ENCODE measurements at places on chromosomes 6 and 20.

- no peak for DNase-seq
Measured at GRCh38 chr20:14113416-14113815, 118.1 kb downstream of the MACROD2 start.

DNA sequence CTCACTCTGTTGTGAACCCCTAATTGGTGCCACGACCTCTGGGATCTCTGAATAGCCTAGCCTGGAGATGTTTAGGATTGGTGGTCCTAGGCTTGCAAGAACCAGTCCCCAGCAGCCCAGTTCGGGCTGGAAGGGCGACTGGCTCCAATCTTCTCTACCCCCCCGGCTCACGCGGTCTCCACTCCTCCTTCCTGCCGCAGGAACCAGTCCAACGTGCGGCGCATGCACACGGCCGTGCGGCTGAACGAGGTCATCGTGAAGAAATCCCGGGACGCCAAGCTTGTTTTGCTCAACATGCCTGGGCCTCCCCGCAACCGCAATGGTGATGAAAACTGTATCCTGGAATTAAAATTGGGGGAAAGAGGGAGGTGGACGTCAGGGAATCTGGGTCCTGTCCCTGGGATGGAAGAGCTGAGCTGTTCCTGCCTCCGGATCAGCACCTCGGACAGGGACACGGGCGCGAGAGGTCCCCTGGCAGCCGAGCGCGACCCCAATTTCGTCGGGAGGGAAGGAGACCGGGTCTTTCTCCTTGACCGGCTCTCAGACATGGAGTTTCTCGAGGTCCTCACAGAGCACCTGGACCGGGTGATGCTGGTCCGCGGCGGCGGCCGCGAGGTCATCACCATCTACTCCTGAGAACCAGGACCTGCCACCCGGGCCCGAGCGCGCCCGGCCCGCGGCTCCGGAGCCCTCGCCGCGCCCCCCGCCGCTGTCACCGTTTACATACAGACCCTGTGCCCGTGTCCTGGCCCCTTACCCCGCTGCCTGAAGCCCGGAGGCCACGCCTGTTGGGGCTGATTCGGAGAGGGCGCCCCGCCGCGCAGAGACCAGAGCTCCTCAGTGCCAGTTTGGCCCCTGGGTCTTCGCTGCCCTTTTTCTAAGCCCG lies 28.2 kb downstream of the SLC12A5 start:
- DNase-seq = peak; percentile 79

- peak; percentile 65 for DNase-seq
Measured at GRCh38 chr6:31689249-31690110, 8.6 kb upstream of the LY6G5C start.

- no peak for DNase-seq
Measured at GRCh38 chr6:167157863-167158262, at the start of gene GPR31. GPR31 (minus strand) TSS chr6:167157980; CDS start chr6:167157831, 149 bp downstream.

DNA sequence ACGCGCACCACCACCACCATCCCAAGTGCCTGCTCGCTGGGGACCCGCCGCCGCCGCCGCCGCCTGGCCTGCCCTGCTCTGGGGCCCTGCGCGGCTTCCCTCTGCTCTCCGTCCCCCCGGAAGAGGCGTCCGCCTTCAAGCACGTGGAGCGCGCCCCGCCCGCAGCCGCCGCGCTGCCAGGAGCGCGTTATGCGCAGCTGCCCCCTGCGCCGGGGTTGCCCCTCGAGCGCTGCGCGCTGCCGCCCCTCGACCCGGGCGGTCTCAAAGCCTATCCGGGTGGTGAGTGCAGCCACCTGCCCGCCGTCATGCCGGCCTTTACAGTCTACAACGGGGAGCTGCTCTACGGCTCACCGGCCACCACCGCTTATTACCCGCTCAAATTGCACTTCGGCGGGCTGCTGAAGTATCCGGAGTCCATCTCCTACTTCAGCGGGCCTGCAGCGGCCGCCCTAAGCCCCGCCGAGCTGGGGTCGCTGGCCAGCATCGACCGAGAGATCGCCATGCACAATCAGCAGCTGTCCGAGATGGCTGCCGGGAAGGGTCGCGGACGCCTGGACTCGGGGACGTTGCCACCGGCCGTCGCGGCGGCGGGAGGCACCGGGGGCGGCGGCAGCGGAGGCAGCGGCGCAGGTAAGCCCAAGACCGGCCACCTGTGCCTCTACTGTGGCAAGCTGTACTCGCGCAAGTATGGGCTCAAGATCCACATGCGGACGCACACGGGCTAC lies 7.2 kb downstream of the PRDM13 start:
- peak; percentile 61 for DNase-seq

GRCh38 chr20:45347936-45348778 lies at the start of gene SDC4:
SDC4 (minus strand) TSS chr20:45348424; CDS start chr20:45348384, 40 bp downstream.
- peak; percentile 63 for DNase-seq

DNA sequence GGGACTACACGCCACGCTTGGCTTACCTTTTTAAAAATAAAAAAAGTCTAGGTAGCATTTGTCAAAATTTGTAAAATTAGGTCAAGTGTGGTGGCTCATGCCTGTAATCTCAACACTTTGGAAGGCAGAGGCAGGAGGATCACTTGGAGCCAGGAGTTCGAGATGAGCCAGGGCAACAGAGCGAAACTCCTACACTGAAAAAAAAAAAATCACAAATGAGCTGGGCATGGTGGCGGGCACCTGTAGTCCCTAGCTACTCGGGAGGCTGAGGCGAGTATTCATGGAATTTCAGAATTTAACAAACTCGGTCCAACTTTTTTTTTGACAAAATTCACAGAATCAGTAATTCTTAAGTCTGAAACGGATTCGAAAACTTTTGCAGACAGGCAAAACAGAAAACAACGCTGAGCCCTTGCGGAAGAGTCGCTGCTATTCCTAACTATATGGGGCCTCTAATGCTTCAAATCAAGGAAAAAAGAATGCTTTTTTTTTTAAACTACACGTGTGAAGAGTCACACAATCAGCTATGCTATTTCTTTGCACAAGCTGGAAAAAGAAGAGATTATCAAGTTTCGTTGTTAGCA lies 62.9 kb downstream of the GTF2H5 start:
- no peak for DNase-seq

DNA sequence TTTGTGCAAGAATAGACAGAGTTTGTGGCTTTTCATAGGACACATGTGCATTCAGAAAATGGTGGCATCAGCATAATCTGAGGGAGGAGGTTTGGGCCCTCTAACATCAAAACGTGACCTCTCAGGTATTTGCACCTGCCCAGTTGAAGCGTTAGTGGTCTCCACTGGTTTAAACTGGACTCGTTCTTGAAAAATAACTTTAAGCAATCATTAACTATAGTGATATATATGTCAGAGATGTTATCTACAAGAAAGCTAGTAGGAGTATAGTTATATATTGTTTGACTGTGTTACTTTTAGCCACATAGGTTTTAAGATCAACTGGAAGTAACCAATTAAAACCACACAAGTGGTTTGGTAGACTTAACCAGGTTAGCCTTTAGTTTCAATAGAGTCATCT lies 607.4 kb downstream of the MAFB start:
- no peak for DNase-seq

DNA sequence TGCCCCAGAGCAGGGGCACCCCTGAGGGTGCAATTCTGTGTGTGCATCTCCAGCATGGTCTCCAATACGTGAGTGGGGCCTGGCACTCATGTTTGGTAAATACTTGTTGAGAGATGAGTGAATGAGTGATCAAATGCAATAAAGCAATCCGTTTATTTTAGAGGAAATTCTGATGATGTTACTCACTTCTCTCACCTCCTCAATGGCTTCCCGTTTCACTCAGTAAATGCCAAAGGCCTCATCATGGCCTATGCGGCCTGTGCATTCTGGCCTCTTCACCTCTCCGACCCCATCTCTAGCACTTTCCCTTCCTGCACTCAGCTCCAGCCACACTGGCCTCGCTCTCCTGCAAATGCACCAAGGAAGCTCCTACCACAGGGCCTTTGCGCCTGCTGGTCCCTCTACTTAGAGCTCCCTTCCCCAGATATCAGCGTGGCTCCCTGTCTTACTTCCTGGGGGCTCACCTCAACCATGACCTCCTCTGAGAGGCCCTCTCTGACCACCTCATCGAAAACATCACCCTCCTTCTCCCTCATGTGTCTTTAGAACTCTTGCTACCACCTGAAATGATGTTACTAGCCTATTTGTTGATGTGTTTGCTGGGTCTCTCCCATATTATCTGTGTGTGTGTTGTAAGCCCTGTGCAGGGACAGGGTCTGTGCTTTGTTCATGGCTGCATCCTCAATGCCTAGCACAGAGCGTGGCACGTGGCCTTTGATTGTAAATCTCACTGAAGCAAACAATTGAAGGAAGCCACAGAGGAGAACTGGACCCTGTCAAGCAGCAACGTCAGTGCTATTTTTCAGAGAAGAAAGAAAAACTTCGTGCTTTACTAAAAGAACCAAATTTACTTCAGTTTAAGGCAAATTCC lies 42.6 kb downstream of the RAB44 start:
- no peak for DNase-seq

DNA sequence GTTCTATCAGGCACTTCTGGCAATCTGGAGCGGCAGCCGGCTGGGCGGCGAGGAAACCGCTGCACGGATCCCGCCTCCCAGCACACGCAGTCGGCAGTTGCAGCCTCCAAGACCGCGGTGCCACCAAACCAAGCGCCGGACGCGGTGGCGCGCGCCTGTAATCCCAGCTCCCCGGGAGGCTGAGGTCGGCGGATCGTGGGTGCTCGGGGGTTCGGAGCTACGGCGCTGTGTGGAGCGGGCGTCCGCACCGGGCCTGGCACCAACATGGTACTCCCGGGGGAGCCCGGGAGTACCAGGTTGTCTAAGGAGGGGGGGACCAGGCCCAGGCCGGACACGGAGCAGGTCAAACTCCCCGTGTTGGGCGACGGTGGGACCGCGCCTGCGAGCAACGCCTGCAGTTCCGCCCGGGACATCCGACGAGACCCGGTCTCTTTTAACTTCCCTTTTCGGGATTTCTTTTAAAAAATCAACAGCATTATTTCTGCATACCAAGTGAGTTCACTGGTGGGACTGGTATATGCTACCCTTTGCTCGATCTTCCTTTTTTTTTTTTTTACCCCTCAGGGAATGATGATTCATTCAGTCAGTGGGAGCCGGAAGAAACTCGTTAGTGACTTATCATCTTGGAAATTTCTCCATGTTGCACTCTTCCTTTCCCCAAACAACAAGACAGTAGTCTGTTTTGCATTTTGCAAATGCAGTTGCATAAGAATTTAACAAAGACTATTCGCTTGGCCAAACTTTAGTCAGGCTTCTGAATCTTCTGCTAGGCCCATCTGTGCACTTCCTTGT lies 27.6 kb downstream of the ZNF311 start:
- peak; percentile 53 for DNase-seq

GRCh38 chr6:36204068-36204753 lies 7.7 kb downstream of the BRPF3 start:
- no peak for DNase-seq

GRCh38 chr6:138769102-138769676 lies 4.4 kb upstream of the CCDC28A start:
- no peak for DNase-seq

GRCh38 chr20:2331901-2332565 lies 36.2 kb downstream of the TGM3 start:
- no peak for DNase-seq

DNA sequence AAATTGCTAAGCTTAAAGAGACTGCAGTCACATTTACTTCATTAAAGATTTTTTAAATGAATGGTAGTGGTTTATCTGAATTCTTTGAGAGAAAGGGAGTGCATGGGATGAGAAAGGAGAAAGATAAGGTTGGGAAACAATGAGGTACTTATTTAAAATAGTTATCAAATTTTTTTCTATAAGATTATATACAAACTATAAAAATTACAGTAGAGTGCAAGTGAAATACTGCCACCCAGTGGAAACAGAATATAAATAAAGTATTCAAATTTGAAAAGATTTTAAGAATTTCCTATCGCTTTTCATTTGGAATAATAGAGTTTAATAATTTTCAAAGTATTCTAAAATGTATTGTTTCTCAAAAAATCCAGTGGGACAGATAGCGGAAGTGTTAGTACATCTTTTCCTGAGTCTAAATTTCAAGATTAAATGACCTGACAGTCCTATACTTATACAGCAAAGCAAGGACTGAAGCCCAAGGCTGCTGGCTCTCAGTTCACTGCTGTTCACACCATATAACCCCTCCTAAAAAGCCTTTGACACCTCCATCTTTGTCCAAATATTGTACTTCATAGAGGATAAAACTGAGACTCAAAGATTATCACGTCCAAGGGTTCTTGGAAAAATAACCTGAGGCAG lies 31.1 kb downstream of the EPM2A start:
- no peak for DNase-seq

DNA sequence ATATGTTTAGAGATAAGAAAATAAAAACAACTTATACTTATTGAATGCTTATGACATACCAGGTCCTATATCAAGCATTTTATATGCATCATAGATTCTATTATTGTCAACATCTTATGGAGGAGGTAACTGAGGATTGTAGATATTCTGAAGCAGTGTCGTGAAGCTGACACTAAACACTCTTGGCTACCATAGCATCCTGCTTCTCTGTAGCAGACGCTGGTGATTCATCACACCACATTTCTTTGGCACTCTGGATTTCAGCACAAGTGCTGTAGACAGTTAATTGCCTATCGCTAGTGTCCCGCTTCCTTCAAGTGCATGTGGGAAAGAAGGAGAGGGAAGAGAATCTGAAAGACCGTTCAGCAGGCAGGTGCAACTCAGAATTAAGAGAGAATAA lies 317.1 kb downstream of the PLCB1 start:
- DNase-seq = no peak

DNA sequence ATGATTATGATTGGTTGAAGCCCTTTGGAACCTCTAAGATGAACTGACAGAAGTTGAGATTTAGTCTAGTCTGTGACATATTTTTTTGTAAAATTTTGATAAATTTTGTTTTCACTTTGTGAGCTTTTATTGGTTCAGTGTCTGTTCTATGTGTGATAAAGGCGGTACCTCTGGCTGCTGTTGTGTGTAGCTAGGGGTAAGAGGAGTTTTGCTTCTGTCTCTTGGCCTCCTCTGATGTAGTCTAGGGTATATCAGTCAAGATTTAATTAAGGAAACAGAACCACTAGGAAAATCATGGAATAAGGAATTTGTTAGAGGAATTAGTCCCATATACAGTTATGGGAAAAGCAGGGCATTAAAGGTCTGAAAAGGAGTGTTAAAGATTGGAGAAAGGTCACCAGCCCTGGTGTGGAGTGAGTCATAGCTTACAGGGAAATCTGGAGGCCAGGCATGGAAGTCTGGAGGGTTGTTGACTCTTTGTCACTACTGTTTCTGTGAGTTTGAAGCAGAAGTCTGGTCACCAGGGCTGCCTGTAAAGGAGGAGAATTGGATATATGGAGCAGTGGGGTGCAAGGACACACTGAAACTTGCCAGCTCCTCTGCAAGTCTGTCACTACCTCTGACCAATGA lies 28.5 kb downstream of the CDC5L start:
- DNase-seq = no peak

DNA sequence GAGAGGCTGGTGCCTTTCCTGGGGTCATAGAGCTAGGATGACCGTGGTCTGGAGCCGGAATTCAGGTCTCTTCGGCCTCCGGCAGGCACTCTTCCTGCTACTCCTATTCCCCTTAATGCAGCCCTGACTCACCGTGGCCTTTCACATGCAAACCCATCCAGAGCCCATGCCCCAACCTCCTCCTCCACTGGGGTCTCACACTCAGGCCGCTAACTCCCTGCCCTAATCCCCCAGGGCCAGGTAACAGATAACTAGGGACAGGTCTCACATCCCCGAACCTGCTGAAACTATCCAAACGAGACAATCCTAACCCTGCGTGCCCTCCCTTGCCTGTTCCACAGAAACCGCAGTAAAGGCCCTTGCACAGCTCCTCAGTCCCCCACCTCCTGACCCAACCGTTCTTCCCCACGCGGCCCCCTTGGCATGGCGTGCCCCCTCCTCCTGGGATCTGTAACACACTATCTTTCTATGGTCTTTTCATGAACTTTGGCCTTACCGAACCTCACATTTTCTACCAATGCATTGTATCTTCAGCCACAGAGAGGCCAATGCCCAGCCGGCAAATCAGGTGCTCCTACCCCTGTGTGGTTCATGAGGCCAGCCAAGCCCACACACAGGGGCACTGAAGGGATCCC lies 245.4 kb upstream of the EXOC2 start:
- peak; percentile 72 for DNase-seq
